ENCODE measurements at places on chromosomes 13 and 19. TPM values are rescaled to one million over a fixed set of nuclear protein-coding genes. Genes with fewer than 3 reads are reported as not detected.

Gene PSPN
- 1.9 TPM for total RNA-seq

Gene SLITRK6
- total RNA-seq: 0.06 TPM

Gene ANKLE1
- 0.37 TPM for total RNA-seq

Gene CEACAM1
- 28.1 TPM for total RNA-seq

Gene SBSN
- 0.24 TPM for total RNA-seq

Gene TRPC4
- 0.49 TPM for total RNA-seq

Gene CYP2A7
- 396 TPM for total RNA-seq

Gene ARRDC5
- not detected for total RNA-seq
